ENCODE measurements at places on chromosomes 16 and 17.

GRCh38 chr17:7558544-7559319, at the start of gene TNFSF13:
TNFSF13 (plus strand) TSS chr17:7558750; CDS start chr17:7559040, 290 bp downstream.
- DNase-seq: no peak

DNA sequence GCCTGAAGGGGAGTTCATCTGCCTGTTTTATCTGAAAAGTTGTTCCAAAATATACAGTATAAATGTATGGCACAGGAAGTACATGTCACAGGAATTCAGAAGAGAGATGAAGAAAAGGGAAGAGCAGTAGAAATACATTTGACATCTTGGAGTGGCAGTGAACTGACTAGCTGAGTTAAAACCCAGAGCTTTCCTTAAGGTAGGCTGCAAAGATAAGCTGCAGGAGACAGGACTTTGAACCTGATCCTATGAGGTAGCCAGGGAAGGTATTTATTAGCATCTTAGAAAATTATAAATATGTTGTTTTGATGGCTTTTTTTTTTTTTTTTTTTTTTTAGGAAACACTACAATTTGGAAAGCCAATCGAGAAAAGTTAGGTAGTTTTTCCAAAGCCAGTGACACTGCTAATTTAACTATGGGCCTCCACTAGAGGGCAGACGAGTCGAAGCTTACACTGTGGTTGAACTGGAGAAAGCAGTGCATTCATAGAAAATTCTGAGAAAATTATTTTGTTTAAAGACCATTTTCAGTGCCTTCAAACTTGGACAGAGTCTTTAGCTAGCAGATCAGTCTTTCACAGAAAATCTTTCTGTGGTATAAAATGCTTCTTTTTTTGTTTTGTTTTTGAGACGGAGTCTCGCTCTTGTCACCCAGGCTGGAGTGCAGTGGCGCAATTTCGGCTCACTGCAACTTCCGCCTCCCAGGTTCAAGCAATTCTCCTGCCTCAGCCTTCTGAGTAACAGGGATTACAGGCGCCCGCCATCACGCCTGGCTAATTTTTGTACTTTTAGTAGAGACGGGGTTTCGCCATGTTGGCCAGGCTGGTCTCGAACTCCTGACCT, 122.3 kb downstream of the SSH2 start:
- peak; percentile 70 for DNase-seq

- no peak for DNase-seq
Observed at GRCh38 chr17:28888832-28889231, 8.7 kb downstream of the FLOT2 start.

DNA sequence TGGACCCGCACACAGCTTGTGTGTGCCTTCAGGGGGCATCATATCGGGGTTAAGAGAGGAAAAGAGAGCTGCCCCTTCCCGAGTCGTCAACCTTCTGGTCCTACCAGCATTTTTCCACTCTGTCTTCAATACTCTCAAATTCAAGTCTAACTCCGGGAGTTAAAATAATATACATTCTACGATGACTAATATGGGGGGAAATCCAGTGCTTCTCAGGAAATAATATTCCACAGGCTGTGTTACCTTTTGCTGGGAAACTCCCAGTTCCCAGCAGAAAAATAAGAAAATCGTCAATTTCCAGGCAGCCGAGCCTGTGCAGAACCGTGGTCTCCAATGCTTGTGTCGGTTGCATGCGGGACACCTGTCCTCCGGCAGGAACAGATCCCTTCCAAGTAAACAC, 105.0 kb upstream of the FOXF1 start:
- DNase-seq: no peak

DNA sequence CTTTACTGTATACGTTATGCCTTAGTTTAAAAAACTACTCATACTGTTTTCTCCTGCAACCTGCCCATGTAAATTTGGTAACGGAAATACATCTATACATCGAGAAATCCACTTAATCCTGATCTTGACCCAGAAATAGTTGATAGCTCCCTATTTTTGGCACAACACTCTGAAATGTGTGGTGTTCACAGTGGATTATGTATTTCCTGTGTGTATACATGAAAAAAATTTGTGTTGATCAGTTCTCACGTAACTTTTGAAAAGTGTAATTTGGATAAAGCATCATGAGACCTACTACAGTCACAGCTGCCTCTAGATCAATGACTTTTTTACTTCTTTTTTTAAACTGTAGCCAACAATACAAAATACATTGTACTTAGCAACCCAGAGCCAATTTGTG, 90.7 kb downstream of the VMP1 start:
- no peak for DNase-seq

- DNase-seq: no peak
Observed at GRCh38 chr16:78389009-78389498, 289.6 kb downstream of the WWOX start.

- DNase-seq: no peak
Observed at GRCh38 chr16:64074706-64075105, 1047.2 kb downstream of the CDH11 start.

DNA sequence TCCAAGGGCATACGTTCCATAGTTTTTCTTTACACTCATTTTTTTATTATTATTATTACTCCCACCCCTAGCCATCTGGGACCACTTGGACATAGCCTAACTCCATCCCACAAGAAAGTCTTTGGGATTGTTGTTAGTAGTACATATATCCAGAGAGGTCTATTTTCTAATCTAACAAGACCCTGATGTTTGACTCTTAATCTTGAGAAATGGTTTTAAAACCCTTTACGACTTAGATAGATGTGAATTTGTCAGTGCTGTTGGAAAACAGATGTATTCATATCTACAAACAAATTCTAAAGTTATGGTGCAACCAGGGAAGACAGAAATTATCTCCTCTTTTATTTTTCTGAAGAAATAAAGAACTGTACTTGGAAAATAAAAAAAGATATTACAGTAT, 197.8 kb downstream of the CDH11 start:
- no peak for DNase-seq

DNA sequence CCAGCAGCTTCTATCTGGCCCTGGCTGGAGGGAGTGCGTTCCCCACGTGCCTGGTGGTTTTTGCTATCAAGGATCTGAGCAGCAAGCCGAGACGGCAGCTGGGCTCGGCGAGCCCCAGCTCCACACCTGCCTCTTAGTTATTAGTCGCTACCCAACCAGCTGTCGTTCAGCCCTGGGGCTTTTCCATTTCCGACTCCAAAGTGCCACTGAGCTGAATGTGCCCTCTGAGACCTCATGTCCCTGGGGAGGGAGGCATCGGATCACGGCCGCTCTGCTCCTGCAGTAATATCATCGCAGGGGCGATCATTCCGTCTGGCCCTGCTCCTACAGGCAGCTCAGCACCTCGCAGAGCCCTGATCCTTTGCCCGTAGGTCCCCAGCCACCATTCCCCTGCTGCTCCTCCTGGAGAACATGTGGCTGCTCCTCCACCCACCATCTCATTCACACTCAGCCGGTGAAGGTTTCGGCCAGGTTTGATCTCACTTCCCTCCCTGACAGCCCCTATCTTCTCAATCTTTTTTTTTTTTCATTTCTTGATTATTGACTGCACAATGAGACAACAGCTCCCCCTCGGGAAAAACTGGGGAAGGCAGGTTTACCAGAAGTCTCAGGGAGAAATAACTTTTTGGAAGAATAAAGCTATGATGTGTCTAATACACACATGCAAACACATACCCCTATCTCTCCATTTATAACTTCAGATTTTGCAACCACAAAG, 86.7 kb downstream of the ZFHX3 start:
- DNase-seq: no peak

DNA sequence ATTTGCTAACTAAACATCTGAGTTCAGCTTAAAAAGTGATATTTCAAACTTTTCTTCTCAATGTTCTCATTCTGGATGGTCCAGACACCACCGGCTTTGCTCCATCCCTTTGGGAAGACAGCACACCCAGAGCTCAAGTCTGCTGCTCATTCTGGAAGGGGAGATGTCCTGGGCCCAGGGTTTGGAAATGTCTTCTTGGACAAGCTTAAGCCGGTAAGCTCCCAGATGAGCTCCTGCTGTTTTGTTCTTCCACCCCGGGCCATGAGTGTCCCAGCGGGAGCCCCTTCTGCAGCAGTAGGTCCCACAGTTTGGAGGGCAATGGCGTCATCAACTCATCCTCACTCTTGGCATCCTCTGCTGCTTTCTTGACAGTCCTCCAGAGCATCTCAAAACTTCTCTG, 105.2 kb downstream of the TMEM100 start:
- no peak for DNase-seq

GRCh38 chr17:83030432-83030831, 49.0 kb upstream of the METRNL start:
- no peak for DNase-seq

DNA sequence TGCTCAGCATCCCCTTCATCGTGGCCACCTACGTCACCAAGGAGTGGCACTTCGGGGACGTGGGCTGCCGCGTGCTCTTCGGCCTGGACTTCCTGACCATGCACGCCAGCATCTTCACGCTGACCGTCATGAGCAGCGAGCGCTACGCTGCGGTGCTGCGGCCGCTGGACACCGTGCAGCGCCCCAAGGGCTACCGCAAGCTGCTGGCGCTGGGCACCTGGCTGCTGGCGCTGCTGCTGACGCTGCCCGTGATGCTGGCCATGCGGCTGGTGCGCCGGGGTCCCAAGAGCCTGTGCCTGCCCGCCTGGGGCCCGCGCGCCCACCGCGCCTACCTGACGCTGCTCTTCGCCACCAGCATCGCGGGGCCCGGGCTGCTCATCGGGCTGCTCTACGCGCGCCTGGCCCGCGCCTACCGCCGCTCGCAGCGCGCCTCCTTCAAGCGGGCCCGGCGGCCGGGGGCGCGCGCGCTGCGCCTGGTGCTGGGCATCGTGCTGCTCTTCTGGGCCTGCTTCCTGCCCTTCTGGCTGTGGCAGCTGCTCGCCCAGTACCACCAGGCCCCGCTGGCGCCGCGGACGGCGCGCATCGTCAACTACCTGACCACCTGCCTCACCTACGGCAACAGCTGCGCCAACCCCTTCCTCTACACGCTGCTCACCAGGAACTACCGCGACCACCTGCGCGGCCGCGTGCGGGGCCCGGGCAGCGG, 3.2 kb downstream of the UTS2R start:
- DNase-seq: no peak

DNA sequence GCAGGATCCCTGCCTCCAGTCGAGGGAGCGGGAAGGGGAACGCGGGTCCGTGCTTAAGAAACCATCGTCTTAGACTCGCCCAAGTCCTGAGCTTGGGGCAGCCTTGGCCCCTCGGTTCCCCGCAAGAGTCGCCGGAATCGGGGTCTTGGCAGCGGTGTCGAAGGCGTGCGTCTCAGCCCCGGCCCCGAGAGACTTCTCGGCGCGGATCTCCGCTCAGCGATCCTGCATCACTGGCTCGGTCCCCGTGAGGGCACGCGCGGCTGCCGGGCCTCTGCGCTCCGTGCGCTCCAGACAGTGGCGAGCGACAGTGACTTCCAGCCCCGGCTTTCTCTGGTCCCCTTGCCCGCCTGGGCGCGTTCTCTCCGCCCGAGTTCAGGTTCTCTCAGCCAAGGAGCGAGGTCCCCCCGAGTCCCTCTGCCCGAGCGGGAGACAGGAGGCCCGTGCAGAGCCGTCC, 380 bp downstream of the HS3ST3A1 start:
- DNase-seq: no peak

All from activated CD4-positive, alpha-beta T cell treated with anti-CD3 and anti-CD28 coated beads, Interleukin-2, amount 50 U/mL, for 1 hour (primary cell).